Dermis microvascular lymphatic vessel endothelial cell (primary cell): ENCODE measurements at places on chromosomes 5 and 9. TPM values are rescaled to one million over a fixed set of nuclear protein-coding genes. Genes with fewer than 3 reads are reported as not detected.

Gene ENTR1
- total RNA-seq, result 19.9 and 22.9 TPM in 2 replicates

Gene TTC23L
- 0.13 and 0.26 TPM in 2 replicates for total RNA-seq

Gene MACIR
- total RNA-seq, result 4.0 and 5.1 TPM in 2 replicates

Gene DDX4
- total RNA-seq, result not detected in 2 replicates

Gene CBY3
- total RNA-seq, result not detected in 2 replicates

Gene RANBP3L
- under 0.01 and 0.13 TPM in 2 replicates for total RNA-seq
